ENCODE measurements at places on chromosomes 1 and 21.

DNA sequence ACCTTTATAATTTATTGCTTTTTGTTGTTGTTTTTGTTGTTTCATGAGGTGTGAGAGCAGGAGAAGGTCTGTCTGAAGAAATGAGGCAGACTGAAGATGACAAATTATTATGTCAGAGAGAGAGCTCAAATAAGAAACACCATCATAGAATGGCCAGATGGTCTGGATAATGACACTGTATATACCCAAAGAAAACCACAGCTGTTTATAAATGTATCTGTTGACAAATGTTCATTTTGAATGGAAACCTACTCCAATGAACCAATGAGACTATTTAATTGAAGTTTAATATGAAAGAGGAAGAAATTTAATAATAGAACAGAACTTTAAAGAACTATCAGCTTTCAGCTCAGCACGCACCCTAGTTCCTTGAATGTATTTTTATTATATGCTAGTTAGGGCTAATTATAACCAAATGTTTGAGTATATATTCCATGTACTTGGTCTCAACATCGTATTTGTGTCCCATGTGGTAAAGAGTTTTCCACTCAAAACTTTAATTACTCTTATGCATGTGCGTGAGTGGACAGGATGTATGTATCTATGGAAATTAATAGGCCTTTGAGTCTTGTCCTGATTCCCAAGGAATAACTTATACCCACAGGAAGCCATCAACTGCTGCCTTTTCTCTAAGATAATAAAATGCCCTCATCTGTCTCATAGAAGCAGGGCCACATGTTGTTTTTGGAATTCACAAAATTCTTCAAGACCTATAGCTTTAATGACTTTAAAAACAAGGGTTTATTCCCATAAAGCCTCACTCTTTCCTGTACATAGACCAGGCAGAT, 202.7 kb downstream of the KCNK2 start:
- DNase-seq = no peak

GRCh38 chr1:91872559-91873081, 13.3 kb downstream of the TGFBR3 start:
- no peak for DNase-seq

- DNase-seq = no peak
Observed at GRCh38 chr1:234926264-234926558, 202.4 kb downstream of the TOMM20 start.

GRCh38 chr1:12604114-12604874, 13.7 kb downstream of the DHRS3 start:
- DNase-seq = peak; percentile 27

DNA sequence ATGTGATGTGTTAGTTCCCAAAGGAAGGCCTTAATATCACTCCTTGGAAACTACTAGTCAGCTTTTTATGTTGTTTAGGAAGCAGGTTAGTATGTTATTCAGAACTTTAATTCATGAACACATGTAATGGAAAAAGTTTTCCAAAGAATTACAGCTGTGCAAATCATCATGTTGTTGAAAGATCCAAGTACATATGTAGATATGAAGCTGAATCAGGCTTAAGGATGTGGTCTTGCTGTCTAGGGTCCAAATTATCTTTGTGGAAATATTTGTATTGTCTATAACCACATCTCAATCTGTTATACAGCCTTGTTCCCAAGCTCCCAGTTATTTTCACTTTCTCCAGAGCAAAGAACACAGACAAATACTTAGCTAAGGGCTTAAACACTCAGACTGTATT, 231.6 kb downstream of the TPR start:
- no peak for DNase-seq

- no peak for DNase-seq
Observed at GRCh38 chr1:226697151-226697928, 41.7 kb downstream of the ITPKB start.

- DNase-seq = peak; percentile 73
Observed at GRCh38 chr1:234926559-234927311, 201.9 kb downstream of the TOMM20 start.

DNA sequence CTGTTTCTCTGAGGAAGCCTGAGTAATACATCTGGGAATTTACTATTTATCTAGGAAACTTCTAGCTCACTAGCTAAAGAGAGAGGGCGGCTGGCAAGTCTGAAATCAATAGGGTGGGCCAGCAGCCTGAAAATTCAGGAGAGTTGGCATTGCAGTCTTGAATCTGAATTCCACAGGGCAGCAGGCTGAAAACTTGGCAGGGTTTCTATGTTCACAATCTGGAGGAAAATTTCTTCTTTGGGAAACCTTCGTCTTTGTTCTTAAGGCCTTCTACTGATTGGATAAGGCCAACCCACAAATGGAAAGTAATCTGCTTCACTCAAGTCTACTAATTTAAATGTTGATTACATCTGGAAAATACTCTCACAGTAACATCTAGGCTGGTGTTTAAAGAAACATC, 101.0 kb upstream of the COG2 start:
- DNase-seq = no peak

- DNase-seq = no peak
Observed at GRCh38 chr1:116502671-116503314, 68.0 kb downstream of the CD58 start.

GRCh38 chr1:35726450-35727433, 8.1 kb upstream of the C1orf216 start:
- DNase-seq = peak; percentile 18

DNA sequence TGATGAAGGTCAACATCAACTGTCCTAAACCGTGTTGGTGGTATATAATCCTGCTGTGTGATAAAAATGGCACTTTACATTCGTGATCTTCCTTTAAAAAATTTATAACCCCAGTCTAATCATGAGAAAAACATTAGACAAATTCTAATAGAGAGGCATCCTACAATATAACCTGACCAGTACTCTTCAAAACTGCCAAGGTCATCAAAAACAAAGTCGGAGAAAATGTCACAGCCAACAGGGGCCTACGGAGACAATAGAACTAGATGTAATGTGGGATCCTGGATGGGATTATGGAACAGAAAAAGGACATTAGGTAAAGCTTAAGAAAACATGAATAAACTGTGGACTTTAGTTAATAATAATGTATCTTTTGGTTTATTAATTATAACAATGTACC, 25.0 kb downstream of the CDKN2C start:
- DNase-seq = no peak

- no peak for DNase-seq
Observed at GRCh38 chr1:157806431-157807149, 13.3 kb downstream of the FCRL1 start.

DNA sequence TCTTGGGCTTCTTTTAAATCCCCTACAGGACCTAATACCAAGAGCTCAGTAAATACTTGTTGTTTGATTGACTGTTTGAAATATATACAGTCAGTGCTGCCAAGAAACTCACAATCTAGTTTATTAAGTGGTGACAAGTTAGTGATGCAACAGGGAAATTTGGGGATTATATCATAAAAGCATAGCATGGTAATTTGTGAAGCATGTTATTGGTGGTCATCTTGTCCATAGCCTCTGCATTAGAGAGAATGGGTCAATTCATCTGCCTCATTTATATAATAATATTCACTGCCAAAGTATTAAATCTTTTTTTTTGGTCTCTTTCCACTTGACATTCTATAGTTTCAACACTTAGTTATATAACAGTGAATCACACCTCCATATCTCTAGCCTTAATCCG, 138.2 kb upstream of the SPAG17 start:
- no peak for DNase-seq

GRCh38 chr21:42279341-42279871, 35.8 kb downstream of the TFF3 start:
- DNase-seq = no peak

- DNase-seq = no peak
Observed at GRCh38 chr1:92480200-92480812, 6.4 kb downstream of the GFI1 start.

GRCh38 chr1:169557131-169557530, 29.1 kb downstream of the F5 start:
- no peak for DNase-seq

DNA sequence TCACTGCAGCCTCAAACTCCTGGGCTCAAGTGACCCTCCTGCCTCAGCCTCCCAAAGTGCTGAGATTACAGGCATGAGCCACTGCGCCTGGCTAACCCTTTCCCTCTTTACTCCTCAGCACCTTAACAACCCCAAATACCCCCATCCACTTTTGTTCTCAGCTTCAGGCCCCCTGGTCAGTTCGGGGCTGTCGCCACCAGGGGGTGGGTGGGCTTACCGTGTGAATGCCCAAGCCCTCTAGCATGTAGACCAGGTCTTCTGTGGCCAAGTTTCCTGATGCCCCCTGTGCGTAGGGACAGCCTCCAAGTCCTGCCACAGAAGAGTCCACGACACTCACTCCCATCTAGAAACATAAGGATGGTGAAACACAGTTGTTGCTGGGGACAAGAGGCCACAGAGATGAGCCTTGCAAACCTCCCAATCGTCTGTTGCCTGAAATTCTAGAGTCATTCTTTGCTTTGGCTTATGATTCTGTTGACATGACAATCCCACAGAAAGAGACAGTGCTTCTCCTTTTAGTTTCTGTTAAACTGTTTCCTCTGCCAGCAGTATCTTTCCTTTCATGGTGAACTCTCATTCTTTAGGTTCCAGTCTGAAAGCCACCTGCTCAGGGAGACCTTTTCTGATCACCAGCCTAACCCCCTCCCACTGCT, 3.8 kb upstream of the GALE start:
- DNase-seq = no peak

- no peak for DNase-seq
Observed at GRCh38 chr21:24369746-24370145, 1237.5 kb downstream of the MRPL39 start.

DNA sequence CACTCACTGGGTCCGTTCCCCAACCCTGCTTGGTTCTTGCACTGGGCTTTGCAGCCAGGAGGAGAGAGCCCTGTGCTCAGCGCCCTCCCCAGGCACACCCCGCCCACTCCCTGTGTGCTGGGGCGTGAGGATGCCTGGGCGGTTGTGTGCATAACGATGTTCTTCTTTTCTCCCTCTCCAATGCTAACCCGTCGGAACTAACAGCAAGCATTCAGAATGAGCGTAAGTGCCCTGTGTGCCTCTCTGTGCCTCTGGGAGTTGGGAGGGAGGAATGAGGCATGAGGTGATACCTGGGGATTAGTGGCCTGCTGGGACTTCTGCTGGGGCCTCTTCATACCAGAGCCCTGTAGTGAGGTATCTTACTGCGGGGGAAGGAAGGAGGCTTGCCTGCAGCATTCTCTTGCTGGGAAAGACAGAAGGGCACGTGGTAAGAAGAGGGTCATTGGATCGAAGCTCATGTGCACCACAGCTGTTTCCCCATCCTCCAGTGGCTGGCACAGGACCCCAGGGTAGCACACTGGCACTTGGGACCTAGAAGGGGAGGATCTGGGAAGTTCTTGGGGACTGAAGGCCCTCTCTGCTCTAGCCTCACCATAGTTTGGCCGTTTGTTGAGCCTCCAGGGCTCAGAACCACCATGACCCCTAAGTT, 79.8 kb downstream of the NFASC start:
- no peak for DNase-seq

DNA sequence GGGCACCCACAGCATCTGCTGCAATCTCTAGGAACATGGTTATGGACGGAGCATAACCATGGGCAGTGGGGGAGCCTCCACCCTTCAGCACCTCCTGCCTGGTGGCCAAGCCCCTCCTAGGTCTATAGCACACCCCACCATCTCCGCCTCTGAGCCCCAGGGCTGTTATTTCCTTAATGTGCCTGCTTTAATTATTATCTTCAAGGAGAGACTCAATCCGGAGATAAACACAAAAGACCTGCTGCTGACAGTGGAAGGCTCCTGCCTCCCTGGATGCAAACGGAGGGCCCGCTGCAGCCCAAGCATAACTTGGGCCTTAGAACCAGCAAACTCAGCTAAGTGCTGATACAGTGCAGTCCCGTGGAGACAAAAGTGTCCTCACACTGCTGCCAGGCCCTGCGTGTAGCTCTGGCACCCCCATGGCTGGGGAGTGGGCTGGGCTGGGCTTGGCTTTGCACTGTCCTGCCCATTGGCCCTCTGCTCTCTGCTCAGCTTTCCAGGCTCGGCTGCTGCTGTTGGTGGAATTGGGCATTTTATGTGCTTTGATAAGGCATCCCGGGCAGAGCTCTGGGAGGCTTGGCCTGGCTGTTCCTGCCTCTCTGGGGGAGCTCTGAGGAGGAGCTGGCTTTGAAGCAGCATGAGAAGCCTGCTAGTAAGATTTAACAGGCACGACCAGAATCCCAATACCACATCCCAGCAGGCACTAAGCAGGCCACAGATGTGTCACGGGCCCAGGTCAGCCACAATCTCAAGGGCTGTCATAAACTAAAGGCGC, 620.2 kb downstream of the PTPRU start:
- no peak for DNase-seq

DNA sequence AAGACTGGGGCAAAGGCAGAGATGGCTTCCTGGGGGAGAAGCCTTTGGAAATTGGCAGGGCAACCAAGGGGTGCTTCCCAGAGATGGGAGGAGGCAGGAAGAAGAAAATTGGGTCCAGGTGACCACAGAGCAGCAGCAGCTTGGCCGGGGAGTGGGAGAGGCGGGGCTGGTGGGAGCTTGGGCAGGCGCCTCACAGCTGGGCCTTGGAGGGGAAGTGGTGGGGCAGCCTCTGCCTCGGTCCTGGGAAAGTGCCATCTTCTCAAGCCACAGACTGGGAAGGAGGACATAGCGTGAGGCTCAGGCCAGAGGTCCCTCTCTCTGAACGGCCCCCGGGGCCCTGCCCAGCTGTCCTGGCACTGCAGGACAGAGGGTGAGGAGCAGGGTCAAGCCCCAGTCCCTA, 24.0 kb upstream of the WASF2 start:
- no peak for DNase-seq

DNA sequence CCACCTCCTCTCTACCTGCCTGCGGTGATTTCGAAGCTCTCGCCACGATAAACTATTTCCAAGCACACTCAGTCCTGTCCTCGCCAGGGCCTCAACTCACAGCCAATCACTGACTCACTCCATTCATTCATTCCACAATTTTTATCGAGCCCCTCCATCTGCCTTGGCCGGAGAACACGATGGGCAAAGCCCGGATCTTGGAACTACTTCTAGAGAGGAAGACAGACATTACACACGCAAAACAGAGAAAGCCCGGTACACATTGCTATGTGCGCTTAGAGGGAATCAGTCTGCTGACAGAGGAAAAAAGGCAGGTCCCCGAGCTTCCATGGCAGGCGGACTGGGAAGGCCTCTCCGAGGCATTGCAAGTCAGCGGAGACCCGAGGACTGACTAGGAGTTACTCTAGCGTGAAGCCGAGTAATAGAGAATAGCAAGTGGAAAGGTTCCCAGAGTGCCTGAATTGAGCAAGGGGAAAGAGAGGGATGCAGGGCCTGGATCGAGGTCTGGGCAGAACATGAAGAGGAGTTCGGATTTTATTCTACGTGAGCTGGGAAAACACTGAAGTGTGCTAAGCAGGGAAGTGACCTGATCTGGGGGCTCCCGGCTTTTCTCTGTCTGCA, 54.2 kb upstream of the DNAJC6 start:
- no peak for DNase-seq

GRCh38 chr1:183550915-183551314, 39.3 kb downstream of the NCF2 start:
- DNase-seq = no peak

- DNase-seq = no peak
Observed at GRCh38 chr1:33792651-33793050, 71.2 kb upstream of the HMGB4 start.

- DNase-seq = no peak
Observed at GRCh38 chr1:81799939-81800694, 617 bp upstream of the ADGRL2 start.

GRCh38 chr21:33022489-33022827, 3.3 kb upstream of the OLIG2 start:
- no peak for DNase-seq

All from stimulated activated effector memory CD8-positive, alpha-beta T cell treated with anti-CD3 and anti-CD28 coated beads, Interleukin-12 subunit alpha, Interleukin-12 subunit beta, amount 100 ng/mL, for 72 hours (primary cell).